NCI-H2107 (cell line): ENCODE measurements at places on chromosomes 5 and 9.

DNA sequence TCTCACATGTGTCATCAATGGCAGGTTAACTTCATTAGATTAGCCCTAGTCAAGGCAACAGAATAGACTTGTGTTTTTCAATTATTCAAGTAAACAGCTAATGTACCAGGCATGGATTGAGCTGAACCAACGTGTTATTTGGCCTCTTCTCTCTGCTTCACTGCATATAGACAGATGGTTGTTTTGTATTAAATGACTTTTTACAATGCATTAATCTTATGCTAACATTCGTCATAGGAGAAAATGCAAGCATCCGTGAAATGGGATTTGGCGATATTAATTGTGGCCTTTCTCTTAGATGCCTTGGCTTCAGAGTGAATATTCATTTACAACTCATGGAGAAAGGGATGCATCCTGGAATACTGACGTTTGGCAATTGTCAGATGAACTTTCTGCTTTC is 208.0 kb downstream of the KCTD16 start:
- no peak for DNase-seq

- DNase-seq = no peak
These were observed 85.2 kb downstream of the ARSB start for GRCh38 chr5:78899922-78900362.

DNA sequence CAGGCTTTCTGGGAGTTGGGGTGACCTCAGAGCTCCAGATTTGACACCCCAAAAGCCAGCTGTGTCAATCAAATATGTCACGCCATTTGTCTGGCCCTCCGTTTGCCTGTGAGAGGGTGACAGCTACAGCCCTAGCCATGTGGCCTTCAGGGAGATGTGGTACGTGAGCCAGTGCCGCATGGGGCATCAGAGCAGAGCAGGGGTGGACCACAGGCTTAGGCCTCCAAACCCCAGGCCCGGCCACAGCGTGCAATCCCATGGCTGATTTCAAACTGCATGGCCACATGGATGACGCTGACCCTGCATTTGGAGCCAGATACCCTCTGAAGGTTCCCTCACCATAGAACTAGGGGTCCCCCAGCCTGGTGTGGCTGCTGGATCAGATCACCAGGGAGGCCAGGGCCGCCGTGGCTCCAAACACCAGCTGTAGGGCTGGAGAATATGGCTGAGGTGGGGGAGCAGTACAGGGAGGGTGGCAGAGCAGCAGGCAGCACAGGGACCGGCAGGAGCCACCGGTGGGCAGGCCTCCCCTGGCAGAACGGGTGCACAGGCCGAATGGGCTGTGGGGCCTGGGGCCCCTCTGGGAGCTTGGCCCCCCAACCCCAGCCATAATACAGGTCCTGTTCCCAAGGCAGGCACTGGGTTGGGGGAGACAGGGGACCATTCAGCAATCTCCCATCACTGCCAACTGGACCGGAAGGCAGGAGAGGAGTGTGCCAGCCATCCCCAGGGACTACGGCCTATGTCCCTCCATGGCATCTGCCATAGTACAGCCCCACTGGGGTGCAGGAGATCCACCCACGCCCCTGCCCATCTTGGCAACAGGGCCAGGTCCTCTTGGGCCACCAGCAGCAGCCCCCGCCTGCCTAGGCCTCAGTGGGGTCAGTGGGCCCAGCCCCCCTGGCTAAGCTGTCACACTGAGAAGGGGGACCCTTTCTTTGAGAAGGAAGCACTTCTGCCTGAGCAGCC is 1.5 kb downstream of the SAPCD2 start:
- DNase-seq = no peak

DNA sequence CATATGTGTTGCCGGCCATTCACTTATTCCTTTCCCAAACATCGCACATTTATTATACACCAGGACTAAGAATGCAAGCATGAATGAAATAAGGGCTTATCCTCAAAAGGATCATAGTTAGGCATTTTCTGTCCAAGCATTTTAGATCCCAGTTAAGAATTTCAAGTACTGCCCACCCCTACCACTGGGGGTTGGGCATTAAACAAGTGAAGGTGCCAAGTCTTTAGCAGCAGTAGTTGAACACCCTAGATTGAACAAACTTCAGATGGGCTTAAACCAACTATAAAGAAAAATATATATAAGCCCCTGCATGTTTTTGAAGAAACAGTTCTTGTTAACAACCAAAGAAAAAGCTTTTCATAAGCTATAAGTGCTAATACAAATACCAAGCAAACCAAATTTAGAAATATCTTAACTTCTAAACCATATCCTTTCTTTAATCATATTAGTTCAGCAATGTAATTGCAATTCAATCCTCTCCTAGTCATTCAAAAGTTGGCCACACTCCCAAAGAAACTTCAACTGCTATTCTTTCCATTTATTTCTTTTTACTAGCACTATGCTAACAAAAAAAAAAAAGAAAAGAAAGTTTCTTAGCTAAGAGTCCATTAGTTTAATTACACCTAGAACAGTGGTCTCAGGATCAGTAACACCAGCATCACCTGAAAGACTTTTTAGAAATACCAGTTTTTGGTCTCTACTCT is 149.8 kb downstream of the MLLT3 start:
- no peak for DNase-seq

- no peak for DNase-seq
These were observed 72.0 kb upstream of the C9orf72 start for GRCh38 chr9:27645161-27645840.

DNA sequence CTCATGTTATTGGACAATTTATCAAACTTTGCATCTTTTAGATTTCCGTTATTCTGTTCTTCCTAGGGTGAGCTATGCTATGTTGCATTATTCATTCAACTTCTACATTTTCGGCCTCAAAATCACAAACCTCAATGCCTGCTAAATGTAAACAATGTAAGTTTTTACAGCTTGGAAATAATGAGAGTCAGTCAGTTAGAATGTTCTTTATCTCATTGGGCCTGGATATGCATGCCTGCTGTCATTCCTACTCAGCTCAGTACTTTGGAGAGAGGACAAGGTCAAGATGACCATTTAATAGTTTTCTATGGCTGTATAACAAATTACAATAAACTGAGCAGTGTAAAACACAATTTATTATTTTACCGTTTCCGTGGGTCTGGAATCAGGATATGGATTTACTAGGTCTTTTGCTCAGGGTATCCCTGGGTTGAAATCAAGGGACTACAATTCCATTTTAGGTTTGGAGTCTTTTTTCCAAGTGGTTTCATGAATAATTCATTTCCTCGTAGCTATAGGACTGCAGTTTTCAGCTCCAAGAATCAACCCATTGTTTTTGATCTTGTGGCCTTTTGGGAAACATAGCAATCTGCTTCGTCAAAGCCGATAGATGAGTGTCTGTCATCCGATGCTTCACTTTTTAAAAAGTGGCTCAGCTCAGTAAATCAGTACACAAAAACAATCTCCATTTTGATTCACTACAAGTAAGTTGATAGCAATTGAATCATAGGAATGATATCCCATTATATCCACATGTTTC is 1143.2 kb upstream of the CDH6 start:
- DNase-seq = no peak

GRCh38 chr9:91555132-91555531 is 131.5 kb upstream of the NFIL3 start:
- no peak for DNase-seq

DNA sequence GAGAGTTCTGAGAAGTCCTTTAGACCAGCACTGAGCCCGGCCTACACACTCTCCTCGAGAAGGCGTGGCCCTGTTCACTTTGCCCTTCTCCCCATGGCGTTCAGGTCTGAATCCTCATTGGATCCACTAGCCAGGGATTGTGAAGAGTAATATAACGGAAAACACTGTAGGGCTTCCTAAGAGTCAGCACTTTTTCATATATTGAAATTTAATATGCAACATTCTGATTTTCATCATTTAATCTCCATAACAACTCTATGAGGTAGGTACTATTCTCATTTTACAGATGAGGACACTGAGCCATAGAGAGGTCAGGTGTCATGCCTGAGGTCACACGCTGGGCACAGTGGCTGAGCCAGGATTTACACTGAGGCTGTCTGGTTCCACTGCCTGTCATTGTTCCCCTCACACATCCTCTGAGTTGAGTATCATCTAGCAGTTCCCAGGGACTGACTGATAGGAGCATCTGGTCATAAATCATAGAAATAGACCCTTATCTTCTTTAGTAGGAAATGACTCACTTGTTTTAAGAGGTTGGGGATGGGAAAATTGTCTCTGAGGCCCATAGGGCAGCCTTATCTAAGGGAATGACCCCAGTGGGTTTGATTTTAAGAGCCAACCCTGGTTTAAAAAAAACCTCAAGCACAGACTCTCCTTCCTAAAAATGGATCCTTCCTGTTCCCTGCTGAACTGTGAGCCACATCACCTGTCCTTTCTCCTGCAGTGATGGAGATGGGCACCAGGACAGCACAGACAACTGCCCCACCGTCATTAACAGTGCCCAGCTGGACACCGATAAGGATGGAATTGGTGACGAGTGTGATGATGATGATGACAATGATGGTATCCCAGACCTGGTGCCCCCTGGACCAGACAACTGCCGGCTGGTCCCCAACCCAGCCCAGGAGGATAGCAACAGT is 41.2 kb downstream of the THBS4 start:
- no peak for DNase-seq

DNA sequence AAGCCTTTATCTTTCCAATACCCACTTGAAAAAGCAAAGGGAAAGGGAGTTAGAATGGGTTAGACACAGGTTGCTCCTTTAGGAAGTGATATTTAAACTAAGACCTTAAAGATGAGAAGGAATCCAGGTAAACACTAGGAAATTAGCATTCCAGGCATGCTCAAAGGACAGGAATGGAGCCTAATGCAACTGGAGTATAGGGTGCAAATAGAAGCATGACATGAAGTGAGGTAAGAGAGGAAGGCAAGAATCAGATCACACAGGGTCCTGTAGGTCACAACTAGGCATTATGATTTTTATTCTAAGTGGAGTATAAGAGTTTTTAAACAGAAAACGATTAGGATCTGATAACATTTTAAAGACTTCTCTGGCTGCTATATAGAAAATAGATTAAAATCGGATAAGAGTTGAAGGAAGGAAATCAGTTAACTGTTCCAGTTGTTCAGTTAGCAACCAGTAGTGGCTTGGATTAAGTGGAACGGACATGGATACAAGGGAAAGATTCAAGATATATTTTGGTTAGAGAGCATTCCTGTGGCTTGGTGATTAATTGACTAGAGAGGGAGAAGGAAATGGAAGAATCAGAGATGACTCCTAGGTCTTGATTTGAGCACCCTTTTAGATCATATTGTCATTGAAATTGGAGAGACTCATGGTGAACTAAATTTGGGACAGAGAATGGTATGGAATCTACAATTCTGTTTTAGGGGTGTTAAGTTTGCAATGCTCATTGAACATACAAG is 95.9 kb downstream of the FBXO4 start:
- DNase-seq = no peak

DNA sequence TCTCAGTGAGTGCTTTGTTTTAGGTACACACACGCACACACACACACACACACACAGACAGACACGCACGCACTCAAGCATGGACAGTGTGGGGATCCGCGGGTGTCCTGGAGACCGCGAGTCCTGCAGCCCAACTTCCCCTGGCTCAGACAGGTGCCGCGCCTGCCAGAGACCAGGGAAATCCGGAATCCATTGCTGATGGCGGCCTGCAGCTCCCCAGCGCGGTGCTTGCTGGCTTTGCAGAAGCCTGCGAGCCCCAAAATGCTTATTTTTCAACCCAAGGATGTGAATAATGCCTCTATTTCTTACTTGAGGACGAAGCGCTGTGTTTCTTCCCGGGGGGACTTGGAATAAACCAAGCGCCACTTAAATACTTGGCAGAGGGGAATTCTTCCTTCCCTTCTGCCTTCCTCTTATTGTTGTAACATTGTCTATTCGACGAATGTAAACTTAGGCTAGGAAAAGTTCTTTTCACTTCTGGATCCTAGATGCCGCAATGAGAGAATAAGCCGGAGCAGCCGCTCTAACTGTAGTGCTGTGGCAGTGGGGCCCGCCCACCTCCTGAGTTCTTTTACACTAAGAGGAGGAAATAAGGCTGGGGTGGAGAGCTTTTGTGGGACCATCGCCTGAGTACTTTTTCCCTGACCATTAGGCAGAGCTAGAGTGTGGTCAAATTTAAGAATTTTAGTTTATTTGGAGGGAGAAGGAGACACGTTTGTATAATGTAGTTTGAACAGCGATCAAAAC is 802 bp downstream of the ITGA2 start:
- DNase-seq = no peak

GRCh38 chr5:142013734-142014521 is 1.1 kb upstream of the GNPDA1 start:
- no peak for DNase-seq

DNA sequence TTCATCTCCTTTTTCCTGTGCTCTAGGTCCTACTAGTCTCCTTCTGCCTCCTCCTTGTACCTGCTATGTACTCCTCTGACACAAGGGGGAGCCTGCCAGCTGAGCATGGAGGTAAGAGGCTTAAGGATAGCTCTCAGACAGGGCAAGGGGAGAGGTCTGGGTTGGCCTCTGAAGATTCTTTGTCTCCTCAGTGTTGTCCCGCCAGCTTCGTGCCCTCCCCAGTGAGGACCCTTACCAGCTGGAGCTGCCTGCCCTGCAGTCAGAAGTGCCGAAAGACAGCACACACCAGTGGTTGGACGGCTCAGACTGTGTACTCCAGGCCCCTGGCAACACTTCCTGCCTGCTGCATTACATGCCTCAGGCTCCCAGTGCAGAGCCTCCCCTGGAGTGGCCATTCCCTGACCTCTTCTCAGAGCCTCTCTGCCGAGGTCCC is 3.8 kb downstream of the CREB3 start:
- DNase-seq = peak; percentile 39

- no peak for DNase-seq
These were observed 172.4 kb downstream of the HINT1 start for GRCh38 chr5:130992621-130993020.

DNA sequence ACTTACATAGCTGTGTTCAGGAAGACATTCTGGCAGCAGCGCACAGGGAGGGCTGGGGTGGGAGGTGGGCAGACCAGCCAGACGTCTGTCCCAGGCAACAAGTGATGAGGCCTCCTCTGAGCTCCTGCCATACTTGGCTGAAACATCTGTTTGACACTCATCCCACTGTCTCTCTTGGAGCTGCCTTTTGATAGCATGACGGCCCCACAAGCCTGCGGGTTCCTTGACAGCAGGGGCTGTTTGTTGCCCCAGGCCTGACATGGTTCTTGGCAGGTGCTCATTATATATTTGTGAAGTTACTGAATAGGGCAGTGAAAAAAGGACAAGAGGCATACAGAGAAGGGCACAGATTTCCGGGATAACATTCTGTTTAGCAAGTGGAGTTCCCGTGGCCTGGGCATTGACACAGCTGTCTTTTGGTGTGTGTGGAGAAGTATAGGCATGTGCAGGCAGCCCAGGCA is 22.2 kb upstream of the B4GALT1 start:
- no peak for DNase-seq

GRCh38 chr5:177301503-177302165 is 1.9 kb downstream of the RAB24 start:
- peak; percentile 56 for DNase-seq

DNA sequence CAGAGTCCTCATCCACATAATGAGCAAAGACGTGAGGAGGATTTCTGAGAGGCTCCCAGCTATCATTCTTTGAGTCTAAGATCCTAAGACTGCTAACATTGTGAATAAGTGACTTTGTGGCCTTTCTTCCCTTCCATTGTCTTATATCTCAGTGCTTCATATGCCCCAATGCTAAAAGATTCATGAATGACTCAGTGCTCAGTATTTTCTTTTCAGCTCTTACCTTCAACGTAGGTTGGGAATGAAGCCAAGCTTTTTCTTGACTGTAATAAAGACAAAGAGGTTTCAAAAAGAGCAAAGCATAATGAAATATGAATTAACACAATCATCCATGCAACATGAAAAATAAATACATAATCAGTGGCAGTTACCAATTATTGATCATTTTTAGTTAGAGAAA is 146.4 kb downstream of the ENTREP1 start:
- DNase-seq = no peak
